ENCODE measurements at places on chromosomes 4 and X. TPM values are rescaled to one million over a fixed set of nuclear protein-coding genes. Genes with fewer than 3 reads are reported as not detected.

DNA sequence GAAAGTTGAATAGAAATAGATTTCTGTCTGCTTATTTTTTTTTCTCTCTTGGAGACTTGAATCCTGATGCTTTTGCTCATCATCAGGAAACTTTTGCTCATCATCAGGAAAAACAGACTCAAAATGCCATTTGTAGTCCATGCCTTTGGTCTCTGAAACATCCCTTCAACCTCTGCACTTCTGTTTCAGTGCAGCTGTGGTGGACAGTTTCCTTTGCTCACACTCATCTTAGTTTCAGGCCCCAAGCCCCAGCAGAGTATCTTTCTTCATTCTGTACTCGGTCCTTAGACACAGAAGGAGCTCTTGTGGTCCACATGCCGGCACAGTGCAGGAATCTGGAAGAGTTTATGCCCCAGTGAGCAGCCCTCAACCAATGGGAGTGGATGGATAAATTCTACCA, 337.9 kb downstream of the PPP3CA start:
- DNase-seq: no peak

DNA sequence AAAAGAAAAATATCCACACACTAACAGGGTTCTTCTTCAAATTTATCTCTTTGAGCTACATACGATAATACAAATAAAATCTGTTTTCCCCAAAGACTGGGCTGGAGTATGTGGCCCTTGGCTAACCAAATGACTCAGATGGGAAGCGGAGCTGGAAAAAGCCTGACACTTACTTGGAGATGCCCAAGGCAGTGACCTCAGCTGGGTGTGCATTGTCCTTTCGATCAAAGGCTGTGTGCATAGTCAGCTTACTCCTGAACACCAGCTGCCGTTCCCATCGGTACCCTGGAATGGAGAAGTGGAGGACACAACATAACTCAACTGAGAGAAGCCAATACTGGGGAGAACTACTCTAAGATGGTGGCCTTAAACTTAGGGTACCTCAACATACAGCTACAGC, 95.1 kb downstream of the CDS1 start:
- no peak for DNase-seq

GRCh38 chr4:174036111-174036510, 247.4 kb downstream of the FBXO8 start:
- no peak for DNase-seq

- DNase-seq: no peak
Observed at GRCh38 chr4:14855719-14856061, 146.6 kb upstream of the CPEB2 start.

- no peak for DNase-seq
Observed at GRCh38 chrX:2711441-2711840, 20.3 kb downstream of the CD99 start.

- DNase-seq: no peak
Observed at GRCh38 chrX:10171249-10171648, 14.5 kb downstream of the CLCN4 start.

- no peak for DNase-seq
Observed at GRCh38 chr4:1196421-1197183, 24.2 kb upstream of the SPON2 start.

GRCh38 chr4:48329976-48330375, 11.4 kb upstream of the SLAIN2 start:
- no peak for DNase-seq

- DNase-seq: no peak
Observed at GRCh38 chr4:8164194-8164565, 5.6 kb upstream of the ABLIM2 start.

- no peak for DNase-seq
Observed at GRCh38 chr4:25921922-25922321, 7.9 kb downstream of the SMIM20 start.

- DNase-seq: no peak
Observed at GRCh38 chr4:54186371-54186770, 42.7 kb upstream of the PDGFRA start.

GRCh38 chr4:147891476-147892115, 159.7 kb downstream of the ARHGAP10 start:
- DNase-seq: no peak

- DNase-seq: no peak
Observed at GRCh38 chr4:160026721-160027120, 923.8 kb downstream of the RAPGEF2 start.

DNA sequence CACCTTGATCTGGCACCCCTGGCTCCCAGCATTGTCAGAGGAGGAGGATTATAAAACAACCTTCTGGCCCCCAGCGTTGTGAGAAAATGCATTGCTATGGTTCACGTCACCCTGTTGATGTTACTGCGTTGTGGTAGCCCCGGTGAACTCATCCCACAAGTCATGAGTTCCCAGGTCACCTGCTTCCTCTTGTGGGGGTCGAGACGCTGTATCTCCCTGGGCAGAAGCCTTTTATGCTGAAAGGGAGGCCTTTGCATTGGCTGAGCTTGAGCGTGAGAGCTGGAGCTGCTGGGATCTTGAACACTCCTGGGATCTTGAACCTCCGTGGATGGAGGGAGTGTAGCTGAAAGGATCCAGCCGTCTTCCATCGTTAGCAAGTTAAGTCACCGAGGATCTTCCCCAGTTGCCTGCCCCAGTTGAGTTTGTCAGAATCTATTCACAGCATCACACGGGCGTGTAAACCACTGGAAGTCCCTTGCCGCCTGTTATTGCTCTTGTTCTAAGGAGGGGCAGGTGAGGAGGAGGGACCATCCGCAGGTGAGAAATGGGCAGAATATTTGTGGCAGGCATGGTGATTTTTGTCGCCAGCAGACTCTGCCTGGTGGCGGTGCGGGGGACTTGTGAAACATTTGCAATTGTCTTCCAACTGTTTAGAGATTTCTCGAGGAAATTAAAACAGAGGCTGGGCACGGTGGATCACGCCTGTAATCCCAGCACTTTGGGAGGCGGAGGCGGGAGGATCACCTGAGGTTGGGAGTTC, 299.9 kb downstream of the ASMT start:
- no peak for DNase-seq

DNA sequence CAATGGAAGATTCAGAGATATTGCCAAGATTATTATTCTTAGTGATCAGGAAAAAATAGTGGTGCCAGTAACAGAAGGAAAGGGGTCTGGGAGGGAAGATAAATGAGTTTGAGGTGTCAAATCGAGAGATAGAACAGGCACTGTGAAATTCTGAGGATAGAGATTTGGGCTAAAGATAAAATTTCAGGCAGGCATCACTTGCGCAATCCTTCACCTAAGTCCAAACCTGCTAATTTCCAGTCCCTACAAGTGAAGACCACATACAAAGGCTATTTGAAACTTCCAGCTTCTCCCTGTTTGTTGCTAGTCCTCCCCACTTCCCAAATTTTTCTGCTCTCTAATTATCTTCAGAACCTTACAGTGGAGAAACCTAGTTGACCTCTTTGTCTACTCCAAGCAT, 494.6 kb downstream of the MAGEE1 start:
- no peak for DNase-seq

DNA sequence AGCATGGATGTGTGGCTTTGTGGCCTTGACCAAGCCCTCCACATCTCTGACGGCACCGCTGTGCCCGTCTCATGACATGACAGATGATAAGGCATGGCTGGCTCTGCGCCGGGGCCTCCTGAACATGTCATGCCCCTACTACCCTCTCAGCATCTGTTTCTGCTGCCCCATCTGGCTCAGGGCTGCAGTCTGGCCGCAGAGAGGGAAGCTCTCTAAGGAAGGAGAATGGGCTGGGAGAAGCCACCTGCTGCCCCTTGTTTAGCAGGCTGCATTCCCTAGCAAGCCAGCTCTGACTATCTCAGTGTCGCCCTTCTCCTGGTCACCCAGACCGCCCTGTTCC, 7.2 kb downstream of the ZNF185 start:
- DNase-seq: no peak

- DNase-seq: no peak
Observed at GRCh38 chr4:16043642-16044498, 40.0 kb downstream of the PROM1 start.

DNA sequence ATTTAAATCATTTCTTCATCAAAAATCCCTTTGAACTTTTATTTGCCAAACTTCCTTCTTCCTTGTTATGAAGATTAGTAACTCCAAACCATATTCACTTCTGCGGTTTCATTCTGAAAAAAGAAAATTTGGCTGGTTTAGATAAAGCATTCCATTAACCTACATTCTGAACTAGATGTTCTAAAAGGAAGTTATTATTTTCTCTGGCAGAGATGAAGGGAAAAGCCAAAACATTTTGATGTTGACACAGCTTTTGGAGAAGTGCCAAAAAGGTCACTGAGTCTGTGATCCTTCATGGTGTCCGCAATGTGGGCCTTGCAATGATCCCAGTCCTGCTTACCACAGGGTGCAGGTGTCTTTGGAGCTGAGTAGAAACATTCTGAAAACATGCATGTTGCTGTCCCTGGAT, 36.0 kb downstream of the CXCL8 start:
- DNase-seq: no peak

GRCh38 chr4:18850867-18851266, 829.3 kb upstream of the LCORL start:
- no peak for DNase-seq

- no peak for DNase-seq
Observed at GRCh38 chr4:54773022-54773421, 115.3 kb downstream of the KIT start.

DNA sequence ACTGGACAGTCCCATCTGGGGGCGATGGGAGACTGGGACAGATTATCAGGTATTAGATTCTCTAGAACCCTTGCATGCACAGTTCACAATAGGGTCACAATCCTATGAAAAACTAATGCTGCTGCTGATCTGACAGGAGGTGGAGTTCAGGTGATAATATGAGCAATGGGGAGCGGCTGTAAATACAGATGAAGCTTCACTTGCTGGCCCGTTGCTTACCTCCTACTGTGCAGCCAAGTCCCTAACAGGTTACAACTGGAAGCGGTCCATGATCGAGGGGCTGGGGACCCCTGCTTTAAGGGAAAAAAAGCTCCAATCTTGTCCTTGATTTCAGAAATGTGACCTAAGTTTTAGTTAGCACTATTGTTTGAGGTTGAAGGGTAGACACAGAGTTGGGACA, 175.2 kb downstream of the ZNF330 start:
- no peak for DNase-seq

GRCh38 chr4:157804986-157805385, 367.8 kb downstream of the GASK1B start:
- DNase-seq: no peak

GRCh38 chrX:107659768-107660167, 31.5 kb downstream of the PRPS1 start:
- DNase-seq: peak; percentile 48

DNA sequence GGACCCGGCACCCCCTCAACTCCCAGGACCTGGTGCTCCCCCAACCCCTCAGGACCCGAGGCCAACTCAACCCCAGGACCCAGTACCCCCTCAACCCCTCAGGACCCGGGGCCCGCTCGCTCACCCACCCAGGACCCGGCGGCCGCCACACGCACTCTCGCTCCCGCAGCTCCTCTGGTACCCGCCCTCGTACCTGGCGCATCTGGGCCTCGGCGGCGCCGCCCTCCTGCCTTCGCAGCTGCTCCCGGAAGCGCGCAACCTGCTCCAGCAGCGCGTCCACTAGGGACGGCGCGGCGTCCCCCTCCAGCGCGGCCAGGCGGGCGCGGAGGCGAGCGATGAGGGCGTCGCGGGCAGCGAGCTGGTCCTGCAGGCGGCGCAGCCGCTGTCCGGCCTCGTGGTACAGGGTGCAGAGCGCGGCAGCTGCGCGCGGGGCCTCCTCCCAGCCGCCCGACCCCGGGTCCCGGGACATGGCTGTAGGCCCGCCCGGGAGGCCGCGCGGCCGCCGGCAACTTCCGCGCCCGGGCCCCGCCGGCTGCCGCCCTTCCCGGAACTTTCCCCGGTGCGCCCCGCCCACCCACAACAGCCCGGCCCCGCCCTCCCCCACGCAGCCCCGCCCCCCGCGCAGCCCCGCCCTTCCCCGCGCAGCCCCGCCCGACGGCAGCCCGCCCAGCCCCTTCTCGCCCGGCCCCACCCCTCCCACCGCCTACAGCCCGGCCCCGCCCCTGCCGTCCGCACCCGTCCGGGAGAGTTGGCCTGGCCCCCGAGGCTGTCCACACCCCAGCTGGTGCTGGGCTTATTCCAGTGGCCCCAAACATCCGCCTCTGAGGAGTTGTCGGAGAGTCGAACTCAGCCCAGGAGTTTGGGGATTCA, at the start of gene TNIP2:
TNIP2 (minus strand) TSS at position 516 of the 870 bp plus-strand sequence; CDS start at position 469, 47 bp downstream.
- peak; percentile 85 for DNase-seq

DNA sequence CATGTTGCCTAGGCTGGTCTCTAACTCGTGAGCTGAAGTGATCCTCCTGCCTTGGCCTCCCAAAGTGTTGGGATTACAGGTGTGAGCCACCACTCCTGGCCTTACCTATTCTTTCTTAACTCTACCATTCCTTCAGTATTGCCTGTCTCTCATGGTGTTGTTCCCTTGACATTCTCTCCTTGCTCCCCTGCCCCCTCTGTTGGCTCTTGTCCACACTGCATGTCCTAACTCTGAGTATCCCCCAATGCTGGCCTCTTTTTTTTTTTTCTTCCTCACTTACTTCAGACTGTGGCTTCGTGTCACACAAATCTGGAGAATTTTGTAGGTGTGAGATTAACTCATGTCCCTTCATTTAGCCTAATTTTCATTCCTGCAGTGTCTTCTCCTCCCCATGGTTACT, 22.9 kb upstream of the FRMPD4 start:
- no peak for DNase-seq

DNA sequence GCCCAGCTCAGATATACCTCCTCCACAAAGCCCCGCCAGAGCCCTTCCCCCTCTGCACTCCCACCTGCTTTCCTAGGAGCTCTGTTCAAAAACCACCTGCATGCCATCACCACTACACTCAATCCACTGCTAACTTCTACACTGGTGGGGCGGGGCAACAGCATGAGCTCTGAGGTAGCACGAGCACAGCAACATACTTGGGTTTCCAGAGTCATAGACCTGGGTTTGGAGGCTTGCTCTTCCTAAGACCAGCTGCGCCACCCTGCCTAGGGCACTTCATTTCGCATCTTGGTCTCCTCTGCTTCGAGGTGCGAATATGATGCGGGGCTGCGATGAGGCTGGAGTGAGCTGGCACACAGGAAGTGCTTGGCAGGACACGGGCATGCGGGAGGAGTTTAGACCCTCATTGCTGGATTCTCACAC, 3.6 kb downstream of the SASH3 start:
- DNase-seq: no peak

The ARMCX2 gene
- 35.0 TPM for total RNA-seq

The MAOB gene
- total RNA-seq: 1.7 TPM

The BMPR1B gene
- 26.0 TPM for total RNA-seq

The TLR1 gene
- total RNA-seq: 3.8 TPM

The HPSE gene
- 1.7 TPM for total RNA-seq

The USP11 gene
- 81.1 TPM for total RNA-seq

The FGB gene
- 0.36 TPM for total RNA-seq

The TAB3 gene
- total RNA-seq: 28.5 TPM

The GCNA gene
- 4.5 TPM for total RNA-seq

The AKAP4 gene
- total RNA-seq: not detected

The MTNR1A gene
- 1.8 TPM for total RNA-seq

The ADH1A gene
- total RNA-seq: not detected

The IDUA gene
- 16.7 TPM for total RNA-seq

The GPRASP1 gene
- total RNA-seq: 40.5 TPM

The NAP1L2 gene
- 26.5 TPM for total RNA-seq

The AFF2 gene
- 139 TPM for total RNA-seq

The XG gene
- total RNA-seq: not detected

The XK gene
- total RNA-seq: 4.1 TPM

The SRD5A3 gene
- total RNA-seq: 4.4 TPM

The AKAP14 gene
- 2.4 TPM for total RNA-seq

Data from cerebellum (tissue), 4 donors.